ENCODE measurements at places on chromosomes 5 and 9.

GRCh38 chr9:131594906-131595665 lies 49.8 kb downstream of the PRRT1B start:
- no peak for DNase-seq

- DNase-seq: no peak
These were observed 3.3 kb downstream of the OTULIN start for GRCh38 chr5:14667770-14668169.

DNA sequence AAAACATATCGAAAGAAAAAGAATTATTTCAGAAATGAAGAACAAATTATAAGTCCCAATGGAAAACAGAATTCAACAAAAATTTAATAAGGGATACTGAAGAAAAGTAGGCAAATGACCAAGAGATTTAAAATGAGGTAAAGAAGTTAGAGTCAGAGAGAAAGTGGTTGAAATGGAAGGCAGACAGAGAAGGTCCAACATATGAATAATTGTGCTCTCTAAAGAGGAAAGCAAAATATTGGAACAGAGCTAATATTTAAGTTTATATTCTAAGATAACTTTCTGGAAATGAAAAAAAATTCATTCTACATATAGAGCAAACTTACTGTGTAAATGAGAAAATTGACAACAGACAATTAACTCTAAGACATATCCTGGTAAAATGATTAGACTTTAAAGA lies 94.1 kb downstream of the PTCH1 start:
- DNase-seq: no peak

DNA sequence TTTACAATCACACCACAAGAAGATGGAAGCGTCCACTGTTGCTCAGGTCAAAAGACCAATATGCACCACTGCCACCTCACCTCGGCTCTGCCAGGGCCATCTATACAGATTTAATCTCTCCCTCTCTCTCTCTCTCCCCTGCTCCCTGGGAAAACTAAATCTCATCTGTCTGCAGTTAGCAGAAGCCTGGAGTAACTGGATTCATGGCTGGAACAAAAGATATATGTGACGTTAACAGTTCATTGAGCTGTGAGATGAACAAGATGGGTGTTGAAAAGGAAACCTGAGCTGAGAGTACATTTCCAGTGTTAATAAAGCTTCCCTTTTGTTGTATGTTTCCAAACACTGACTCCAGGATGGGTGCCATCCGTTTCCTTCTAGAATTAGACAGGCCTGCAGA lies 369.7 kb downstream of the CDK5RAP2 start:
- no peak for DNase-seq

GRCh38 chr9:4517274-4517673 lies 27.0 kb downstream of the SLC1A1 start:
- no peak for DNase-seq

GRCh38 chr9:125646621-125647100 lies 60.3 kb downstream of the MAPKAP1 start:
- no peak for DNase-seq

GRCh38 chr5:2066373-2066772 lies 183.6 kb upstream of the IRX4 start:
- no peak for DNase-seq

DNA sequence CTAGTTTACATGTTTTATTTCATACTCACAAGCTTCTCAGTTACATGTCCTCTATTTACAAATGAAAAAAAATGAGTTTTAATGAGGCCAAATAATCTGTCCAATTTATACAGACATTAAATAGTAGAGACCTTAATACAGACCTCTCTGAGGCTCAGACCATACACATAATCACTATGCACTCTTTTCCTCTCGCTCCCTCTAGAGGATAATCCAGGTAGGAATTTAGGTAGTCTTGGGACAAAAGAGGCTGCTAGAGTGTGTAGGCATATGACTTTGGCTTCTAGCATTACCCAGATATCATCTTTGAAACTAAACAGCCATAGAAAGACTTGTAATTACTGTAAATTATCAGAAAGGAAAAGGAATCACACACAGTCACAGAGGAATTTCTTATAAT lies 444.7 kb downstream of the HINT1 start:
- DNase-seq: no peak

GRCh38 chr9:26457151-26457550 lies 435.5 kb downstream of the CAAP1 start:
- DNase-seq: no peak

- no peak for DNase-seq
These were observed 213.6 kb downstream of the DAB2IP start for GRCh38 chr9:121865060-121865459.

GRCh38 chr9:87661241-87661640 lies 64.7 kb upstream of the CTSL start:
- no peak for DNase-seq

DNA sequence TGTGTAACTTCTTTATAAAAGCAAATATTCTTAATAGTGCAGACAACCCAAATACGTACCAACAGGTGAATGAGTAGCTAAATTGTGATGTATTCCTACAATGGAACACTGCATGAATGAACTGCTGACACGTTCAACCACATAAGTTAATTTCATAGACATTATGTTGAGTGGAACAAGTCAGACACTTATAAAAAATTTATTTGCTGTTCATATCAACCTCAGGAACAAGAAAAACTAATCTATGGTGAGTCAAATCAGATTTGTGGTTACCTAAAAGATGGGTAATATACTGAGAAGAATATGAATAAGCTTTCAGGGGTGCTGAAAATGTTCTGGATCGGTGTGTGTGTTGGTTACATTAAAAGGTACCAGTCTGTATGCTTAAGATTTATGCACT lies 35.7 kb downstream of the INVS start:
- no peak for DNase-seq

GRCh38 chr5:35354751-35355150 lies 124.5 kb upstream of the PRLR start:
- DNase-seq: no peak

DNA sequence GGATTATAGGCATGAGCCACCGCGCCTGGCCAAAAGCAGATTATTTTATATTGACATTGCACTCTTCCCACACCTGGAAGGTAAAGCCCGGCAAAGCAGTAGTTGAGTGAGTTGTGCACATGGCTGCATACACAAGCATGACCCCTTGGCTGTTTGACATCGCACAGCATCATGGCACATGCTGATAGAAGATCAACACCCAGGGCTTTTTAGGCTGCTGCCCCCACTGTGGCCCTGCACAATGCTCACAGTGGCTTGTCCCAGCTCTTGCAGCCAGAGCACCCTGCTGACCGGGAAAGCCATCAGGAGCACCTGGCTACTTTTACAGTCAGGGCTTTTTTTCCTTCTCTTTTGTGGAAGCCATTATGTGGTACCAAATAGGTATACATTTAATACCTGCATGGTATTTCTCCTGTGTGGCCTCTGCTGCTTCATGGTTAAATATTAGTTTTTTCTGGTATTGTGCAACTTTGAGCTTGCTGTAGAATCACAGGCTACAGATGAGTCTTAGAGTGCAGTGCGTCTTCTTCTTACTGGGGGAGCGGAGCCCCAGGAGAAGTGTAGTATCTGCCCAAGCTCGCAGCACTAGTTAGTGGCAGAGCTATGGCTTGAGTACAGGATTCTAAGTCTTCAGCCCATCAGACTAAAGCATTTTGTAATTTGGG lies 264.5 kb downstream of the AOPEP start:
- DNase-seq: no peak

- DNase-seq: no peak
These were observed 957.8 kb upstream of the TYRP1 start for GRCh38 chr9:11735391-11735790.

GRCh38 chr5:43068037-43068436 lies 27.9 kb upstream of the ANXA2R start:
- DNase-seq: no peak

DNA sequence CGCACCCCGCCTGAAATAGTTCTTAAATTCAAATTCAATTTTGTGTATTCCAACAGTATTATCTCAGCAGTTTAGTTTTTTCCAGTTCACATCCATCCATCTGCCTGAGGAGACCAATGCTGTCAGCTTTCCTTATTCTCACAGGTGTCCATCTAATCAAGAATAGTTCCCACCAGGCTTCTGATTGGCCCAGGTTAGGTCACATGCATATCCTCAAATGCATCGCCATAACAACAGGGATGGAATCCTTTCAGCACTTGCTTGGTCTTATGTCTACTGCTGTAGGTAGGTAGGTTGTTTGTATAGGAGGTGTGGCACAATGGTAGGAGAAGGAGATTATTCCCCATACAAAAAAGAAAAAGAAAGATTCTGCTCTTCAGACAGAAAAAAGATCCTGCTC lies 91.2 kb downstream of the UBE2R2 start:
- DNase-seq: no peak

DNA sequence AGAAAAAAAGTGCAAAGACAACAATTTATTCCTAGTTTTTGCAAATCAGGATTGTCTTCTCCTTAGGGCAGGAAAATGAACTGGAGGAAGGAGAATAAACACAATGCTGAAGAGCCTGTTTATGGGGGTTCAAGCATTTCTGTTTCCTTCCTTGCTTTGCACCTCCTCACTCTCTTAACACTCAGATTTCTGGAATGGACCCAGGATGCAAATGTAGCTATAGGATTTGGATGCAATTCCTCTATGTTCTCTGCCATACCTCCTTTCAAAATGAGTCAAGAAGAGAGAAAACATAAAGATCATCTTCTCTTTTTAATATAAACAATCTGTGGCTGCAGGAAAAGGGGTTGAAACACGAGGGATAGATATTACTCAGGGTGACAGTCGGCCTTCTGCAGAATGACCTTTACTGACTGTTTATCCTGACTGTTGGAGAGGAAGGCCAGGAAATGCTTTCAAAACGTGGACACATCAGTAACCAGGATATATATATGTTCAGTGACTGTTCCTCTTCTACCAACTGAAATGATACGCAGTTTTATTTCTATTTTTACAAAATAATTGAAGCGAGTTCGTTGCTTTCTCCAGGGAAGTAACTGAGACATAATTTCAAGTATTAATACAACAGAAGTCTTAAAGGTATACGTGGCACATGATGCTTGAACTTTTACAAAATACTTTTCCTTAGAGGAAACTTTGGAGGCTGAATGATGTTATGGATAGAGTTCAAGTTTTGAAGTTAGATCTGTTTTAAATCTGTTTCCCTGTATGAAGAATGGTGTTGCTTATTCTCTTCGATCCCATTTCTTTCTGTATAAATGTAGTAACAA lies 44.4 kb downstream of the ACTBL2 start:
- no peak for DNase-seq

- no peak for DNase-seq
These were observed 171.5 kb upstream of the ATP10B start for GRCh38 chr5:161023551-161023950.

- no peak for DNase-seq
These were observed 540.5 kb downstream of the KCTD16 start for GRCh38 chr5:144711172-144711571.

DNA sequence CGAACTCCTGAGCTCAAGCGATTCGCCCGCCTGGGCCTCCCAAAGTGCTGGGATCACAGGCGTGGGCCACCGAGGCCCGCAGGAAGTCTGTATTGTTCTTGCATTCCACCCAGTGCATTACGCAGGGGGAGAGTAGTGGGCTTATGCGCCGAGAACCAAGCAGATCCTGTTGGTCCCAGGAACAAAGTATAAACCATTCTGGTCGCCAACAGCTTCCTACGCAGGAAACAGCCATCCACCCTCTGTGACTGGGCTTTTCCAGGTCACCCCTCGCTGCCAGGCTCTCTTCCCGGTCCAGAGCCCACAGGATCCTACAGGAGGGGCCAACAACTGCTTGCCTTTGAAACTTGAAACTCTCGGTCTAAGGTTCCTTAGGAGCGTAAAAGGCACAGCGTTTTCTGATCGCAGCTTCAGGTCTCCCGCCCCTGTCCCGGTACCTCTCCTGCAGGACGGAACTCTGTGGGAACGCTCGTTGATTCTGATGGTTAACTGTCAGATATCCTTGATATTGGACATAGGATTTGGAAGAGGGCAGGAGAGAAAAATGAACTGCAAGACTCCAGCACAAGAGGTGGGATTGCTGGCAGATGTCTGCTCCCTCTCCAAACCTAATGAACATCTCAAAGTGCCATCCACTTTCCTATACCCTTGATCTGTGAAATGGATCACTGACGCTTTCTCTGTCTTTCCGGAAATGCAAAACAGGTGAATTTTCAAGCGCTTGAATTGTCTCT lies 4.2 kb upstream of the ANXA2R start:
- no peak for DNase-seq

DNA sequence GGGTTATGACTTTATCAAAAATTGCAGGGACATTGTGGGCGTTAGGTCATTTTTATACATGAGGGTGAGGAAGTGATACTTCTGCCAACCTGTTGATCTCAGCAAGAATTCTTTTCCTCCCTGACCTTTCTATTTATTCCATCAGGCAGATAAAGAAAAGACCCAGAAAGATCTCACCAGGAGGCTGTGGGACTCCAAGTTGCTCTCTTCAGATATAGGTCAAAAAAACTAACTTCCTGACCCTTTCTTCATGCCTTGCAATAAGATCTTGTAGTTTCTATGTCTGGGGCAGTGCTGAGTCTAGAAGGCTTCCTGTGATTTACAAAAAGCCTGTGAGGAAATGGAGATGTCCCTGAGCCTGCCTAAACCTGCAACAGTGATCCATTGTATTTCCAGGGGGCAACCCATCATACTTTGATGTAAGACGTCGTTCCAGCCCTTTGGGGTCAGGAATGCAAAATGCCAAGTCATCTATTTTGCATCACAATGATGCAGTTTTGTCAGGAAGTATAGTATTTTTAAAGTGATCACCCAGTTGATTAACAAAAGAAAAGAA lies 22.0 kb upstream of the PIK3R1 start:
- no peak for DNase-seq

- DNase-seq: no peak
These were observed 861 bp downstream of the MTX3 start for GRCh38 chr5:79990205-79990597.

- no peak for DNase-seq
These were observed 14.0 kb downstream of the DDX46 start for GRCh38 chr5:134772461-134773125.

DNA sequence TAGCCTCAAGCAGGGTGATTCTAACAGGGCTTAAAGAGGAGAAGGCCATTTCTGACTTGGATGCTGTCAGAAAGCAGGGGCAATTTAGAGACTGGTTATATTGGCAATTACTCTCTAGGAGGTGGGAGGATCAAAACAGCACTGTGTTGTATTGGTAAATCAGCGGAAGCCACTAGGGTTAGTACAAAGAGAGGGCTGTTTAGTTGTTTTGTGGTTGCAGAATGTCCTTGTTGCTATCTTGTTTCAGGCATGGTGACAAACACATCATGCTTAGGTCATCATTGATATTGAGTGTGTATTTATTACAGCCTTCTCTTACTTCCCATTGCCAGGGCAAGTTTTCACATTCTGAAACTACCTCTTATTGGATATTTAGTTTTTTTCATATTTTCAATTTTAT lies 165.3 kb downstream of the TAF11L14 start:
- no peak for DNase-seq

DNA sequence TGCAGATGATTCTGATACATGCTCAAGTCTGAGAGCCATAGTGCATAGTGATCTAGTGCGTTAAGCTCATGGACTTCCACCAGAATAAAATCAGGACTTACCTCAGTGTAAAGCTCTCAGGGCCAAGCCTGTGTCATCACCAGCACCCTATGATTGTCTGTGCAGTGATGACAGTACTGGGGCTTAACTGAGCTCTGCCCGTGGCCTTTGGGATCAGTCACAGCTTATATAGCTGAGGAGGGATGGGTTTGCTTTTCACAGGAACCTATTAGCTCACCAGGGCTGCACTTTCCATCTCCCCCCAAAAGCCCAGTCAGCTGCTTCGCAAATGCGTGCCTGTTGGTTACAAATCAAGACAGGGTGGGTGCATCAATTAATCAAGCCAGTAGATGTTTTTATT lies 246.9 kb downstream of the NR3C1 start:
- no peak for DNase-seq

GRCh38 chr5:140718266-140718592 lies 18.0 kb downstream of the ZMAT2 start:
- DNase-seq: no peak

GRCh38 chr5:82332064-82332855 lies 54.1 kb upstream of the RPS23 start:
- DNase-seq: no peak

Measured in SK-N-MC (cell line).